Activated gamma-delta T cell treated with anti-CD3 and anti-CD28 coated beads, Interleukin-2, amount 50 U/mL, for 16 hours (primary cell): ENCODE measurements at places on chromosomes 16 and 17.

- no peak for DNase-seq
Observed at GRCh38 chr17:46978489-46979146, 435 bp downstream of the RPRML start.

DNA sequence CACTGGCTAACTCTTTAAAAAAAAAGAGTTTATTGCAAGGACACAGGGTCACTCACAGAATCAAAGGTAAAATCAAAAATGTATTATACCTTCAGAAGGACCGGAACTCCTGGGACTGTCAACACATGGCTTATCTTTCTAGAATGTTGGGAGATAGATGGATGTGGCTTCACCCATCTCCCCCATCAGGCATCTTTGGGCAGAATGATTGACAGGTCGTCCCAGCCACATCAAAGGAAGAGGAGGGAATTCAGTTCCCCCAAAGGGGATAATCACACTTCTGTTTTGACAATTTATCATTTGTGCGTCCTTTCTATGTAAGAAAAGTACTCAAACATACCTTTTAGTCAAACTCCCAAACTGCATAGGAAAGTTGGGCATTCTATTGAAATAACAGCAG lies 228.6 kb upstream of the CDH5 start:
- DNase-seq, result no peak

DNA sequence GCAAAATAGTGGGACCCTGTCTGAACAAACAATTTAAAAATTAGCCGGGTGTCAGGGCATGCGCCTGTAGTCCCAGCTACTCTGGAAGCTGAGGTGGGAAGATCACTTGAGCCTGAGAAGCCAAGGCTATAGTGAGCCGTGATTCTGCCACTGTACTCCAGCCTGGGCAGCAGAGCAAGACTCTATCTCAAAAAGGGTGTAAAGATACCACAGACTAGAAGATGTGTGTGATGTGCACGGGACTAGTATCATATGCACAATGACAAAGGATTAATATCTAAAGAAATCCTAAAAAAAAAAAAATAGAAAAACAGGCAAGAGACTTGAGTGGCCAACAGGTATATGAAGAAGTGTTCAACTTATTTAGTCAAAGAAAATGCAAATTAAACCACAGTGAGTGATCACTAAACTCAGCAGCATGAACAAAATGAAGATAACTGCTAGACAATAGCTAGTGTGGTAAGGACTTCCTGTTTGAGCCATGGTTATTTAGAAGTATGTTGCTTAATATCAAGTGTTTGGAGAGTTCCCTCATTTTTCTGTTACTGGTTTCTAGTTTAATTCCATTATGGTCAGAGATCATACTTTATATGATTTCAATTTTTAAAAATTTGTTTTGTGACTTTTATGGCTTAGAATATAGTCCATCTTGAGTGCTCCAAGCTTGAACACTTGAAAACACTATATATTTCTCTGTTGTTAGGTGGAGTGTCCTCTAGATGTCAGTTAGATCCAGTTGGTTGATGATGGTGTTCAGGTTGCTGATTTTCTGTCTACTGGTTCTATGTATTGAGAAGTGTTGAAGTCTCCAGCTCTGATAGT lies 14.7 kb upstream of the SLX4 start:
- no peak for DNase-seq

DNA sequence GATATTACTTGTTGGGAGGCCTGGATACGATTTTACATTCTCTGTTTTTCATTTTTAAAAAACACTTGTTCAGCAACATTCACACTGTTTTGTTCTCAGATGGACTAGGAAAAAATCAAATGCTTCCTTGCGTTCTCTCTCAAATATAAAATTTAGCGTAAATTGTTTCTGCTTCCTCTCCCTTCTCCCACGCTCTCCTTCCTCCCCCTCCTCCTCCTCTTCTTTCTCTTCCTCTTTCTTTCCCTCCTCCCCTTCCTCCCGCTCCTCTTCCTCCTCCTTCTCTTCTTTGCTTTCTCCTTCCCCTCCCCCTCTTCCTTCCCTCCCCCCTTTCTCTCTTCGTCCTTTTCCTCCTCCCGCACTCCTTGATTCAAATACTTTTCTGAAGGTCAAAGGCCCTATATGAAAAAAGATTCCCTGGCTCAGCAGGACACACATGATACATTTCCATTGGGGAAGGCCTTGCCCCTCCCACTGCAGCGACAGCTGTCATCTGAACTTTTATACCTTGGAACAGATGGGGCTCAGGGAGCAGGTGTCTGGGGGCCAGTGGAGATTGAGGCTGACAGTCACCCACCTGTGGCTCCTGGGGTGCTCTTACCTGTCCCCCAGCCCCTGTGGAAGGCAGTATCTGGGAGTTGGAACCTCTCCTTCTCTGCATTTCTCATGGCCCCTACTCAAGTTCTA lies 99.4 kb upstream of the SDK2 start:
- no peak for DNase-seq

DNA sequence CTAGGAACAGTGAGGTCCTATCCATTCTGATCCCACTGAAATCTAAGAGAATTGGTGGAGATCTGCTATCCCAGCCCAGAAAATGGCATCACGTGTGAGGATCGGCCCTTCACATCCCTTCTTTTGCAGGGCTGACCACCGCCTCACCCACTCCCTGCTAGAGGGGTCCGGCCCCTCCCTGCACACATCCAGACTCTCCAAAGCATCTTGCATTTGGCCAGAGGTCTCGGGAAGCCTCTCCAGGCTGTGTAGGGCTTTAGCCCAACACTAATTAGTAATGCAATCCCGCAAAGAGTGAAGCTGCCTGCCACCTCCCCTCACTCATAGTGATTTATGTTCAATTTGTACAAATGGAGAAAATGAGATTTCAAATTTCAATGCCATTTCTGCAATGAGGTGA lies 434.4 kb upstream of the ZFHX3 start:
- DNase-seq, result no peak

- DNase-seq, result no peak
Observed at GRCh38 chr16:69365901-69366300, 14.3 kb upstream of the TMED6 start.

GRCh38 chr16:80543162-80543561 lies 2.4 kb downstream of the DYNLRB2 start:
- DNase-seq, result no peak

GRCh38 chr17:81039854-81040758 lies 5.2 kb downstream of the BAIAP2 start:
- no peak for DNase-seq

- DNase-seq, result no peak
Observed at GRCh38 chr17:1592751-1593629, 30.4 kb upstream of the PITPNA start.

- no peak for DNase-seq
Observed at GRCh38 chr16:12833926-12834325, 30.2 kb upstream of the CPPED1 start.
